M059J (cell line): ENCODE measurements at places on chromosomes 2 and 18.

- DNase-seq, result no peak
These were observed 177.3 kb upstream of the SPOPL start for GRCh38 chr2:138324068-138324771.

DNA sequence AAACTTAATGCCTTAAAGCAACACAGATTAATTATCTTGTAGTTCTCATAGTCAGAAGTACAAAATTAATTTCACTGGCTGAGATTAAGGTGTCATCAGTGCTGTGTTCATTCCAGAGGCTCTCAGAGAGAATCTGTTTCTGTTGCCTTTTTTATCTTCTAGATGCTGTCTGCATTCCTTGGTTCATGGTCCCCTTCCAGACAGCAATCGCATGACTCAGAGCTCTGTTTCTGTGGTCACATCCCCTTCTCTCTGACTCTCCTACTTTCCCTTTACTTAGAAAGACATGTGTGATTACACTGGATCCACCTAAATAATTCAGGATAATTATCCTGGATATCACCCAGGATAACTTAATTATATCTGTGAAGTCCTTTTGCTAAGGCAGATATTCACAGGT is 148.6 kb downstream of the MAIP1 start:
- peak; percentile 74 for DNase-seq

GRCh38 chr2:11080253-11081115 is 74.8 kb upstream of the SLC66A3 start:
- no peak for DNase-seq

DNA sequence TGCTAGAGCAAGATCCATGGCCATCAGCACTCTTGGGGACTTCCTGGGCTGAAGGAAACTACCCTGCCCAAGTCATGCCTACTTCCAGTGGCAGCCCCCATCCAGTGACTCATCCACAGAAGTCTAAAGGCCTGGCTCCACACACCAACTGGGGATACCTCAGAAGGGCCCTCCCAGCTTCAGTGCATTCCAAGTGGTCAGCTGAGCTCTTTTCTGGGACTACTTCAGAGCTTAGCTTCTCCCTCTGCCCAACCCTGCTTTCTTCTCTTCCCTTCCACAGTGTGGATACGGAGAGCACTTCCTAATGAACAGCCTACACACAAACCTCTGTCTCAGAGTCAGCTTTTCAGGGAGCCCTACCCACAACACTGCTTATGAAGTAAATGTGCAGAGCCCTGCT is 66.5 kb downstream of the CLHC1 start:
- DNase-seq, result peak; percentile 82

GRCh38 chr2:143205106-143205764 is 76.0 kb downstream of the ARHGAP15 start:
- DNase-seq, result peak; percentile 2

DNA sequence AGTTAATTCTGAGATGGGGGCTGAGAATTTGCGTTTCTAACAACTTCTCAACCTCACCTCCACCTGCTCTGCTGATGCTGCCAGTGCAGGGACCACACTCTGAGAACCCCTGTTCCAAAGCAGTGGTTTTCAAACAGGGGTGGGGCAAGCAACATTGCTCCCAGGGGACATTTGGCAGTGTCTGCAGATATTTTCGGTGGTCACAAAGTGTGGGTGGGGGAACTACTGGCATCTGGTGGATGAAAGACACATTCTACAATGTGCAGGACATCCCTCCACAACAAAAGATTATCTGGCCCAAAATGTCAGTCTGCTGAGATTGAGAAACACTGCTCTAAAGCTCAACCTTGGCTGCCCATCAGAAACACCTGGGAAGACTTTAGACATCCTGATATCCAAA is 188.7 kb upstream of the SATB2 start:
- no peak for DNase-seq

DNA sequence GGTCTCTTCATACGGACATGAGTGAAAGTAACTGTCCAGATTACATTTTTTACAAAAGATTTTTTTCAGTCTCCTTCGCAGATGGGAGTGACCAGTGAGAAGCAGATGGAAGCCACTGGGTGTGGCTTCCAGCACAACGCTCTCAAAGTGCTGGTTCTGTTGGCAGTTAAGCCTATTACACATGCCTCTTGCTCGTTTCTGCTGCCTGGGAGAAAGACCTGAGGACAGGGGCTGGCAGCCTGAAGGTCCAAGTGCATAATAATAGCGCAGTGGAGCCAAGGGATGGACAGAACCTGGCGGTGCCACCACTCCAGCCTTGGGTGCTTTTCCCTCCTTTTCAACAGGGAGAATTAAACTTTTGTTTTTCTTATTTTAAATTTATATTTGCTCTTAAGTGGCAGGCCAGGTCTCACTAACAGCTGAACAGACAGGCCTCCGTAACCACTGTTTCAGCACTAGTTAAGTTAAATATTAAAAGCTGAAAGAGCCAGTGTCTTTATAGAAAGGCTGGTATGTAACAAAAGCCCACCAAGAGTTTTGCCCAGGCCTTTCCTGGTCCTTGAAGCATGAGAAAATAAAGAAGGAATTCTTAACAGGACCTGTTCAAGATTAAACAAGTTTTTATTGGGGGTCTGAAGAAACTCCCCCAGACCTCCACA is 1.2 kb upstream of the SKA1 start:
- DNase-seq, result no peak

DNA sequence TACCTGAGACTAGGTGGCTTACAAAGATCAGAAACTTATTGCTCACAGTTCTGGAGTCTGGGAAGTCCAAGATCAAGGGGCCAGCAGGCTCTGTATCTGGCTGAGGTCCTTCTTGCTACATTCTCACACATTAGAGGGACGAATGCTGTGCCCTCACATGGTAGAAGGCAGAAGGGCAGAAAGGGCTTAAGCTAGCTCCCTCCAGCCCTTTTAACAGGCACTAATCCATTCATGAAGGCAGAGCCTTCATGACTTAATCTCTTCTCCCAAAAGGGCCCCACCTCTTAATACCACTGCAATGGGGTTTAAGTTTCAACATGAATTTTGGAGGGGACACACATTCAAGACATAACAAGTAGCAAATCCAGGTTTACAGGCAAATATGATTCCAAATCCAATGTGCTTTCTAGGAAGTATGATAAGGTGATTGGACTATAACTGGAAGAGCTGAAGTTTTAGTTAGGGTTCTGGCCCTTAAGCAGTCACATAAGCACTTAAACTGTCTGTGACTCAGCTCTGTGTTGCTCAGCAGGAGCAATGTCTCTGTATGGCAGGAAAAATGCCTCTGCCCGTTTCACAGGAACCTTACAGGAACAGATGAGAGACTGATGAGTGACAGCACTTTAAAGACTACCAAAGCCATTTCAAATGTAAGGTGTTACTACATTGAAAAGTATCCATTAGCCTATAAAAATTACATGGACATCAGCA is 119.6 kb upstream of the PTPRM start:
- DNase-seq, result no peak

DNA sequence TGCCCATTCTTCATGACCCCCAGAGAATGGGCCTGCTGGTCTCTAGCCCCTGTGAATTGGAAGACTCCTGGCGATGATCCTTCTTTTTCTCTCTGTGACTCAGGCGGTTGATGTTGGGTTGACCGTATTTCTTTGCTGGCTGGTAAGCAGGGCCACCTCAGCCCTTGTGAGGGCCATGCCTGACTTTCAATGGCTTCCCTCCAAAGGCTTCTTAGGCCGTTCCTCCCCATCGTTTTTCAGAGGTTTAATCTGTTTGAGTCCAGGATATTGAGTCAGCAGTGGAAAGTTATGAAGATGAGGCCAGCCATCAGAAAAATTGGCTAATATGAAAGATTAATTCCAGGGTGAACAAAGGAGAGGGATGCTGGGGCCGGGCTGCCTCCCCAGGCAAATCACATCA is 13.6 kb downstream of the HPCAL1 start:
- no peak for DNase-seq

GRCh38 chr2:80392441-80392840 is 87.9 kb upstream of the LRRTM1 start:
- peak; percentile 7 for DNase-seq

DNA sequence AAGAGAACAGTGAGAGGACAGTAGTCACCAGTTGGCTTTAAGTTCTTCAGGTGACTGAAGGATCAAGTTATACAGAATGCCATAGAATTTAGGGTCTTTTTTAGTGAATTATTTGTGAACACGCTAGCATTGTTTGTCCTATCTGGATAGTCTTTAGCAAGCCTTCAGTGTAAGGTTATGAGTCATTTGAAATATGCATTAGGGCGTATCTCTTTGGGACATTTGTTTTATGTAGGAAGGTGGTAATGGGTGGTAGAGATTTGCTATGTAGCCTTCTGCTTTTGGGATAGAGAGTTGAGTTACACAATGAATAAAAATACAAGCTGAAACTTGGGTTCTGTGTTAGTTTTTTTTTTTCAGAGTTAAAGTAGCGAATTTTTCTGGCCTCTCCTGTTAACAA is 13.0 kb downstream of the ACTR2 start:
- no peak for DNase-seq

DNA sequence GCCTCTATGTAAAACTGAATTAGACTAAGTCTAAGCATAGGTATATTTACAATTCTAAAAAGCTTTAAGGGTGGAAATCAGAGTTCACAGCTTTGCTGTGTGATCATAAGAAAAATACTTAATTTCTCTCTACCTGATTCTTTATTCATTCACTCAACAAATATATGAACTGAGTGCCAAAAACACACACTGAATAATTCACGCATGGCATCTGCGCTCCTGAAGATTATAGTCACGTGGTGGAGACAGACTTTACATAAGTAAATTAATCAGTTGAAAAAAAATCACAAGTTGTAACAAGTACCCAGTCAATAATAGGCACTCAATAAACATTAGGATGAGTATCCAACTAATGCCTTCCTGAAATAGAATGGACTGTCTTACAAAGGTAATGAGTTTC is 351.6 kb downstream of the METTL4 start:
- no peak for DNase-seq

DNA sequence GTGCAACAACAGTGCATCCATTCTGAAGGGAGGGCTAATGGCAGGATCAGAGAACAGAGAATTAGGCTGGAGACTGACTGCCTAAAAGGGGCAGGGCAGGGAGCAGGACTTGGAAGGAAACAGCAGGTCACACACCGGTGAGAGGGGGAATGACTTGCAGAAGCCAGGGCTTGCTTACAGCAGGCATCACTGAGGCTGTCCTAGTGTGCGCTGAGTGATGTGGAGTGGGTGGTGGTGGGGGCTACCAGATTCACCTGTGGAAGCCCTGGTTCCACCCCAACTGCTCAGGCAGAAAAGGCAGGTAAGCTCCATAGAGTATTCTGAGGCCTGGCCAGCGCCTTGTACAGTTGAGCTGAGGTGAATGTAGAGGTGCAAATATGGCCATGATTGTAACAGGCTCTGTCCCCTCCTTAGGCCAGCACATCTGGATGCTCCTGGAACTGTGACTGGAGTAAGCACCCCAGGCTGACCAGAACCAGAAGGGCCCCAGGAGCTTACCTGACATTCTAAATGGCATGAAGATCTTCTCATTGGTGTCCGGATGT is 49.4 kb downstream of the SFXN5 start:
- no peak for DNase-seq

DNA sequence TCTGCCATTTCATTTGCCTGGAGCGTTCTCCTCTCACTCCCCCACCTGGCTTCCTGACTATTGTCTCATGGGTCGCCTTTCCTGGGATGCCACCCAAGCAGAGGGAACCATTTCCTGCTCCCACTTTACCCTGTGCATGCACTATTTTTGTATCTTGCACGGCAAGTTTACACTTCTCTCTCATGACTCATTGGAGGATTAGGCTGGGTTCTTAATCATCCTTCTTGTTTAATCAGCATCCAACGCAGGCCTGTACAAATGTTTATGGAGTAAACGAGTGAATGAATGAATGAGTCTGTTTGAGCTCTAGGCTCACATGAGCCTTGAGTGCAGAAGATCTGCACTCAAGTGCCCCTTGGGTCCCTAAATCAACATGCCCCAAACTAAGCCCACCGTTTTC is 3.8 kb upstream of the ARHGAP25 start:
- DNase-seq, result peak; percentile 83

GRCh38 chr2:17805717-17806363 is 10.4 kb upstream of the MSGN1 start:
- no peak for DNase-seq

DNA sequence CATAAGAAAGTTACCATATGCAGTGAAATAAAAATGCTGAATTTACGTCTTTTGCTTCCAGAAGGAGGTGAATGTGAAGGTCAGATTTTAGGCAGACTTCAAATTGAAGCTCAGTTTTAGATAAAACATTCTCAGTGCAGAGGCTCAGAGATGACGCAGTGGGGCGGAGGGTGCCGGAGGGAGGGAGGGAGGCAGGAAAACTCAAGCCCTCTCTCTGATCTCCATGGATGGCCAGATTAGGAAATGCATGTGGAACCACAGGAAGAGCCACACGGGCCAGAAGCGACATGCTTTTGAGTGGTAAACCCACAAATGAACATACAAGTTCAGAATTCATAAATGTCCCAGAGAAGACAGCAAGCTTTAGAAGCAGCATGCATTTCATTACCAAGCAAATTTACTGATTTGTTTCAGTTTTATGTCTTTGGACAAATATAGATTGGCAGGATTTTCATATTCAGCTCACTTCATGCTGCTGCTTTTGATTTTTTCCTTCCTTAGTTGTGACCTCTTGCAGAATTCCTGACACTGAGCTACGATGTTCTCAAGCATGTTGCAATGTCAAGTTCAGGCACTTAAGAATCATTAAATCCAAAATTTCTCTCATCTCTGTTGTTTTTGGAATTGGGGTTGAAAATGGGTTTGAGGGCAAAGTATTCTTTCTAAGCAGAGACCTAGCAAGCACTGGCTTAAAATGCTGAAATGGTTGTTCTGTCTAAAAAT is 29.7 kb upstream of the APCDD1 start:
- DNase-seq, result no peak

DNA sequence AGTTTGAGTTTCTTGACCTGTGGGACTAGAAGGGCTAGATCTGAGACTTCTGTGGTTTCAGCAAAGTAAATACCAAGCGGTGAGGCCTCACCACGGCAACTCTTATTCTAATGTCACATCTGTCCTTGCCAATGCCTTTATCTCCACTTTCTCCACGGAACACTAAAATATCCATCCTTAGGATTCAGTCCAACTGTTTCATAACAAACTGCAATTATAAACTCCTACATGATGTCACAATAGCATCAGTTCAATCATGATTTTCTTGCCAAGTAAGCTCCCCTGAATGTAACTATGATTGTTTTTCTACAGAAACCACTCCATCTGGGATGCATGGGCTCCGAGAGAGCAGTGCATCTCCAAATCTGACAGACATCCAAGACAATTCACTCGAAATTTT is 79.6 kb downstream of the LRATD1 start:
- no peak for DNase-seq

DNA sequence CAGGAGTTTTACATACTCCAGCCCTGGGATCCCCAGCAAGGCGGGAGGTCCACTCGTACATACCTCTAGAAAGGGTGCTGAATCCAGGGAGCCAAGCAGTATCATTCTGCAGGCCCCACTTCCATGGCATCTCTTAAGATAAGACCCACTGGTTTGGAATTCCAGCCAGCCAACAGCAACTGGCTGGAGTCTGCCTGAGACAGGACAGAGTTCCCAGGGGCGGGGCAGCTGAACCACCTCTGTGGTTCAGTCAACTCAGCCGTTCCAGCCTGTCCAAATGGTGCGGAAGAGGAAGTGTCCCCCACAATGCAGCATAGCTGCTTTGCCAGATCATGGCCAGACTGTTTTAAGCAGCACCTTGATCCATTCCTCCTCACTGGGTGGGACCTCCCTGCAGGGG is 33.2 kb downstream of the ZNF892 start:
- DNase-seq, result no peak

- DNase-seq, result no peak
These were observed 833 bp downstream of the EPB41L5 start for GRCh38 chr2:120013597-120014223.
